Purkinje cell (primary cell): ENCODE measurements at places on chromosomes 5 and 9. TPM values are rescaled to one million over a fixed set of nuclear protein-coding genes. Genes with fewer than 3 reads are reported as not detected.

The PCAT7 gene
- polyA plus RNA-seq: 0.53 TPM in 1 of 2 replicates, not detected in the other

The FBP2 gene
- not detected in 2 replicates for polyA plus RNA-seq

The DAPK1 gene
- polyA plus RNA-seq: 8.3 and 12.6 TPM in 2 replicates

The TESK1 gene
- 2.9 and 3.3 TPM in 2 replicates for polyA plus RNA-seq

The ARL14EPL gene
- polyA plus RNA-seq: not detected in 2 replicates

The IFNA2 gene
- 0.22 TPM in 1 of 2 replicates, not detected in the other for polyA plus RNA-seq

The ADAMTS6 gene
- polyA plus RNA-seq: 0.08 and 2.7 TPM in 2 replicates

The HBEGF gene
- polyA plus RNA-seq: 4.3 and 4.9 TPM in 2 replicates

The LCN12 gene
- not detected in 2 replicates for polyA plus RNA-seq

The LECT2 gene
- polyA plus RNA-seq: not detected in 2 replicates
